ENCODE measurements at places on chromosomes 6 and 20.

DNA sequence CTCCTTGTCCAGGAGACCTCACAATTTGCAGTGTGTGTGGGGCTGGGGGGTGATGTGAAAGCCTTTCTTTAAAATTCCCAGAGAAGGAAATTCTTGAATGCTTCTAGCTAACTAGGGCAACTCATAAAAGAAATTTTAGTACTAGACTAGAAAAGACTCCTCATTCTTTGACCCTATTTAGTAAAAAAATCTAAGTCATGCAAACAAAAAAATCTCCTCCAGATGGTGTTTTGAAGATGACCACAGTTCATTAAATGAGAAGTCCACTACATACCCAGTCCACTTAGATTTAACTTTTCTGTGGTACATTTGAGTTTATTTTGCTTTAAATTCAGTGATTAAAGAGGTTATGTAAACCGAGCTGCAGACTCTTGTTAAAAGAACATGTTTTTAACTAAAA lies 67.5 kb downstream of the NDUFAF5 start:
- no peak for DNase-seq

- DNase-seq, result no peak
Observed at GRCh38 chr6:136975089-136975715, 53.1 kb downstream of the SLC35D3 start.

DNA sequence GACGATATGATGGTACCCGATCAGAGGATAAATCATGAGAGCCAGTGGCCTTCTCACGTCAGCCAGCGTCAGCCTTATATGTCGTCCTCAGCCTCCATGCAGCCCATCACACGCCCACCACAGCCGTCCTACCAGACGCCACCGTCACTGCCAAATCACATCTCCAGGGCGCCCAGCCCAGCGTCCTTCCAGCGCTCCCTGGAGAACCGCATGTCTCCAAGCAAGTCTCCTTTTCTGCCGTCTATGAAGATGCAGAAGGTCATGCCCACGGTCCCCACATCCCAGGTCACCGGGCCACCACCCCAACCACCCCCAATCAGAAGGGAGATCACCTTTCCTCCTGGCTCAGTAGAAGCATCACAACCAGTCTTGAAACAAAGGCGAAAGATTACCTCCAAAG lies 122.2 kb downstream of the TMEM242 start:
- no peak for DNase-seq

DNA sequence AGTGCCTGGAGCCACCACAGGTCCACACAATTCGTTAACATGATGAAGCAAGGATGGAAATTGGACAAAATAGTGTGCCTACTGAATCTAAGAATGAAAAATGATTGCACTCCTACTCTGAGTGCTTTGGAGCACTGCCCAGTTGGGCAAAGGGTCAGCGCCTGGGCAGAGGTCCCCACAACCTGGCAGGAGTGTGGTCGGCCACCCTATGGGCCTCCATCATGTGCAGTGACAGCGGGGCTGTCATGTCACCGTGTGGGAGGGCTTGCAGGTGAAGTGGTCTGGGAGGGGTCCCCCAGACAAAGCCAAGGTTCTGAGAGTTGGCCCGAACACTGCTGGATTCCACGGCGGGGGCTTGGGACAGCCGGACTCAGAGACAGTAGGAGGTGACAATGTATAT lies 36.2 kb upstream of the CD93 start:
- peak; percentile 23 for DNase-seq

DNA sequence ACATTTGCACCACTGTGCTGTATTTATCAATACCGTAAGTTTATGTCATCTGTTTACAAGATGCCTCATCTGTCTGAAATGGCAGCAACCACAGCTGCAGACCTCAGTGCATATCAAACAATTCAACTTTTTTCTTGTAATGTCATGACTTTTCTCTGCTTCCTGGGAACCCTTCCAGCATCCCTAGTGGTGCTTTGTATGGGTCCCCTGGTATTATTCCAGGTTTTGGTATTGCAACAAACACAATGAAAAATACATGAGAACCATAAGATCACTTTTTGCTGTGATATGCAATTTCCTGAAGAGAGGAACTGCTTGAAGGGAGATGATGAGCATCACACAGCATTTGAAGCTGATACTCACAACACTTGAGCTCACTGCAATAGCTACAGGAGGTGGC lies 12.0 kb upstream of the TXNDC5 start:
- DNase-seq, result no peak

DNA sequence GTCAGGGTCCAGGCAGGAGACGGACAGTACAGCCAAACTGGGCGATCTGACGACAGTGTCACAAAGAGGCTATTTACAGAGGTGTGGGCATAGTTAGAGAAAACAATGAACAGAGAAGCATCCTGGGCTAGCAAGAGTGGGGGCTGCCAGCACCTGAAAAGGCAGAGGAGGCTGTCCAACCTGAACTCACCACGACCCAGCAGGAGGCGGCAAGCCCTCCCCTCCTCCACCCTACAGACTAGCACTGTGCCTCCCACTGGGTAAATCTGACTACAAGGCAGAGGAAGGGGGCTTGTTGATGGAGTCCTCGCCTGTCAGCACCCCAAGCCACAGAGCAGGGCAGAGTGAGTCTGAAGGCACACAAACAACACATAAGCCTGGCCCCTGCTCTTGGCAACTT lies 52.8 kb upstream of the CDYL start:
- no peak for DNase-seq

DNA sequence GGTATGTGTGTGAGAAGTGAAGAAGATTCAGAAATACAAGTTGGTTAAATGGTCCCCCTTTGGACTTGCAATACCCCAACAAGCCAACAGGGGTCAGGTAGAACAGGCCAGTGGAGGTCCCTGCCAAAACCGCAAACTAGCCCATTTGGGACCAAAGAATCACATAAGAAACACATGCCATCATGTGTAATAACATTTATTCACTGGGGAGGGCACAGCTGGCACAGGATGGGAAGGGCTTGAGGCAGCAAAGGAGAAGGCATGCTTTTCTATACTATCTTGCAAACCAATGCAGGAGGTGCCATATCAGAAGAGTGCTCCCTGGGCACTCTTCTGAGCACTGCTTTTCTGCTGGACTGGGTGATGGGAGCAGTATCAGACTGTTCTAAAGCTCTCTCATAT lies 116.1 kb upstream of the TRAF3IP2 start:
- no peak for DNase-seq

DNA sequence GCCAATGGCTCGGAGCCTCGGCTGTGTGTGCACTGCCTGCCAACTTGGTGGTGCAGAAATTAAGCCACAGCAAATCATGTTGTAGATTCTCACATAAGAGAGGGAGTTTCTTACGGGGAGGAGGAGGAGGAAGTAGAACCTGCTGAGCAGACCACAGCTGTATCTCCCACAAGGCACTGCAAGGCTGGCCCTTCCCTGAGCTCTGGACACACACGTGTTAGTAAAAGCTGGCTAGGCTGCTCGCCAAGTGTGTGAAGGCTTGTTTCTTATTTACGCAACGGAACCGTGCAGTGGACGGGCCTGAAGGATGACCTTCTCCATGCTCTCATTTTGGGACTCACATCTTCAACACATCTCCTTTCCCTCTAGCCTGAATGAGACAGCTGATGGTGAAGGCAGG lies 15.7 kb upstream of the QKI start:
- no peak for DNase-seq

- no peak for DNase-seq
Observed at GRCh38 chr6:128919412-128920180, 36.7 kb downstream of the LAMA2 start.

GRCh38 chr6:10847684-10848083 lies 9.3 kb upstream of the MAK start:
- no peak for DNase-seq

DNA sequence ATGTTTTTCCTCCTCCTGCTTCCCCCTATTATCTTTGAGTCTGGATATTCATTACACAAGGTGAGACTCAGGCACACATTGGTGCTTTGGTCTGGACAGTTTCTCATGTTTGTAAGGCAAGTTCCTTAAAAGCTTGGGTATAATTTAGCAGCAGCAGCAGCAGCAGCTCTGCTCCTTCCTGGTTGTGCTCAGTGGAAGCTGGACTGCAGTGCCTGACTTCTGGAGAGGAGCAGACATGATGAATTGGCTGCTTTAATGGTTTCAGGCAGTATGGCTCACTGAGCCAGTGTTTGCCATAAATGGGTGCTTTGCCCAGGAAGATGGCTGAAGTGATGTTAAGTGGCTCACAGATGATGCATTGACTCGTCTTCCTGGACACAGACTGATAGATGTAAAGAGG lies 32.4 kb downstream of the SLC9A8 start:
- no peak for DNase-seq

- DNase-seq, result no peak
Observed at GRCh38 chr6:166151798-166152197, 15.9 kb downstream of the TBXT start.

All from dorsolateral prefrontal cortex (tissue), 122 donors.